ENCODE measurements at places on chromosomes 6 and 20.

DNA sequence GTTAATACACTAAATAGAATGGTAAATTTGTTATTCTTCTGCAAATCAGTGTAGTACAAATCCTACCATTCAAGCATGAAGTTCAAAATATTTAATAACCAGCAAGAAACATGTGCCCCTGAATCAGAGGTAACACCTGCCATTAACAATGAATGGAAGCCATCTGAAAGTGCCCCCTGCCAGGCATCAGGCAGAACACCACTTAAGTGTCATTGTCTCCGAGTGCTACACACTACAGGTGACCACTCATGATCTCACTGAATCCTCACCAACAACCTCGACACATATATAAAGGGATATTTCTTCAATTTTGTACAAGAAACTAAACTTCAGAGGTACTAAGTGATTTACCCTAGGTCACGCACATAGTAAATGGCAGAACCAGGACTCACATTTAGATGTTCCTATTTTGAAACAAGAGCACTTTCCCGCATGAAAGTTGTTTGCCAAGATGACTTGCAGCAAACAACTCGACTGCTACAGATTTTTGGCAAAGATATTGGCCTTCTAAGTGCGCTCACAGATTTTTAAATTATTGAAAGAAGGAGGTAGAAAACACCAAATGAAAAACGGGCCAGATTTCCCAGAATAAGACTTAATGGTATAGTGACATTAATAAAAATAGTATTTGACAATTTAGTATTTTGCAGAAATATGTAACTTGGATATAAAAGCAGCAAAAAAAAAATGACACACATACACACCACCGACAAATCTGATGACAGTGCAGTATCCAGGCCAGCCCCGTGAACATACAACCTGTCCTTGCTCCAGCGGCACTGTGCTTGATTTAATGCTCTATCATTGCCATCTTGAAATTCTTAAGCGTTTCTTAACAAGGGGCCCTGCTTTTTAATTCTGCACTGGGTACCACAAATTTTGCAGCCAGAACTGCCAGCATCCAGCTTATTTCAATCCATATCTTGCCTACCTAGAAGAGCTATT lies 274.5 kb downstream of the ALDH8A1 start:
- H3K27ac ChIP-seq: no peak overlapping the region
- no peaks in the 10 kb centered on the region for H3K36me3 ChIP-seq
- no peaks in the 10 kb centered on the region for H3K27me3 ChIP-seq
- peaks cover 7% of the 10 kb centered on the region for H3K4me1 ChIP-seq

GRCh38 chr20:10637031-10637559 lies 36.7 kb downstream of the JAG1 start:
- H3K27ac ChIP-seq: no peak overlapping the region
- H3K4me3 ChIP-seq: no peak overlapping the region
- no peaks in the 10 kb centered on the region for H3K36me3 ChIP-seq
- DNase-seq: no peak
- peaks cover 7% of the 10 kb centered on the region for H3K4me1 ChIP-seq

GRCh38 chr6:12296255-12296573 lies 6.1 kb downstream of the EDN1 start:
- DNase-seq: no peak
- no peaks in the 10 kb centered on the region for H3K4me1 ChIP-seq
- no peaks in the 10 kb centered on the region for H3K36me3 ChIP-seq
- no peak overlapping the region for H3K27ac ChIP-seq

GRCh38 chr6:74420221-74420620 lies 724.2 kb downstream of the CD109 start:
- no peaks in the 10 kb centered on the region for H3K27me3 ChIP-seq
- no peak overlapping the region for H3K4me3 ChIP-seq
- H3K27ac ChIP-seq: no peak overlapping the region
- H3K36me3 ChIP-seq: no peaks in the 10 kb centered on the region

GRCh38 chr20:3165473-3166337 lies 6.0 kb upstream of the FASTKD5 start:
- peaks cover 22% of the 10 kb centered on the region for H3K27me3 ChIP-seq
- peaks cover 4% of the 10 kb centered on the region for H3K4me1 ChIP-seq
- H3K4me3 ChIP-seq: no peak overlapping the region
- H3K36me3 ChIP-seq: no peaks in the 10 kb centered on the region

DNA sequence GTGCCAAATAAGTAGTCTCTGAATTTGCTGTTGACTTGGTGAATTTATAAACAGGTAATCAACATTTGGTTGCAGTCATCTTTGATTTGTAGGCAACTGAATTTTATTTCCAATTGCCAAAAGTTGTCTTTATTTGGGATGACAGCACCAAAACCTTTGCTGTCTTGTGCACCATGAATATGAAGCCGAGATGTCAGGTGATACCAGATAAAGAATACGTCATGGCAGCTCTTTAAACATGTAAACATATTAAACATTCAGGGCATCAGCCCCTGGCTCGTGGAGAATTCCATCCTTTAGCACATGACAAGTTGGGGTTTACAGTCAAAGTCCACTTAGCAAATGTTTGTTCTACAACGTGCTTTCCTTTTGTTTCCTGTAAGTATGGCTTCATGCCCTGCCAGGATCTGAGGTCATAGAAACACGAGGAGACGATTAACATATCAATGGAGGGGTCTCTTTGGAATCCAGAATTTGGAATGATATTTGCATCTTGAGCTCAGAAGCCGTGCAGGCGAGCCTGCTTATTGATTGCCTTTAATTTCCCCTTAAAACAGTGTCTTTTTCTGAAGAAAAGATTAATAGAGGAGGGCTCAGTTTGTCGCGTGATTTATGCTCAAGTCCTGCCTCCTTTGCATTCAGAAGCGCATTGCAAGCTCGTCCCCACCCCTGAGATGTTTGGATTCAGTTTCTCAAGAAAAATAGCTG lies 170.2 kb upstream of the ZNF217 start:
- no peak for DNase-seq
- peaks cover 15% of the 10 kb centered on the region for H3K4me1 ChIP-seq
- no peak overlapping the region for H3K27ac ChIP-seq
- no peak overlapping the region for H3K4me3 ChIP-seq

GRCh38 chr6:34090935-34091334 lies 55.0 kb downstream of the GRM4 start:
- H3K27me3 ChIP-seq: peaks cover 16% of the 10 kb centered on the region
- no peaks in the 10 kb centered on the region for H3K4me1 ChIP-seq
- H3K36me3 ChIP-seq: no peaks in the 10 kb centered on the region
- no peak overlapping the region for H3K27ac ChIP-seq

GRCh38 chr20:61560361-61560853 lies 308.3 kb downstream of the CDH4 start:
- no peak for DNase-seq
- H3K4me1 ChIP-seq: no peaks in the 10 kb centered on the region
- H3K36me3 ChIP-seq: no peaks in the 10 kb centered on the region
- no peaks in the 10 kb centered on the region for H3K27me3 ChIP-seq

DNA sequence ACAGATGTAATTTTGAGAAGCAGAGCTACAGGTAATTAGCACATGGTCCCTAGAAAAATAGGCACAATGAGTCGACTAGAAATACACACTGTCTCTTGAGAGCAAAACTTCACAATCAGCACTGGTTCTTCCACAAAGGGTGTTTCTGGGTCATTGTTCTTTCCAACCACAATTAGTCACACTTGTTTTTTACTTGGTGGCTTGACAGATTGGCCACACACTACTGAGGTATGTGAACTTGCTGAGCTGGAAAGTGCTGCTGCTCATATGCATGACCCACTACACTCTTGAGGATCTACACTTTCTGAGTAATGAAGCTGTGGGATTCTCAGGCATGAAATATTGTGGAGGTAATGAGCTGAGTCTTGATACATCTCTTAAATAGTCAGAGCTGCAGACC lies 347.7 kb downstream of the BCKDHB start:
- no peak overlapping the region for H3K4me3 ChIP-seq
- H3K36me3 ChIP-seq: no peaks in the 10 kb centered on the region
- no peak for DNase-seq
- no peaks in the 10 kb centered on the region for H3K27me3 ChIP-seq
- no peaks in the 10 kb centered on the region for H3K4me1 ChIP-seq
- no peak overlapping the region for H3K27ac ChIP-seq

GRCh38 chr6:3865463-3865862 lies 16.3 kb downstream of the FAM50B start:
- no peak overlapping the region for H3K4me3 ChIP-seq
- H3K36me3 ChIP-seq: no peaks in the 10 kb centered on the region
- peaks cover 24% of the 10 kb centered on the region for H3K4me1 ChIP-seq
- no peak overlapping the region for H3K27ac ChIP-seq
- peaks cover 6% of the 10 kb centered on the region for H3K27me3 ChIP-seq
- DNase-seq: no peak

GRCh38 chr6:96235927-96236326 lies 220.2 kb downstream of the FUT9 start:
- no peak overlapping the region for H3K27ac ChIP-seq
- H3K27me3 ChIP-seq: no peaks in the 10 kb centered on the region
- H3K4me1 ChIP-seq: no peaks in the 10 kb centered on the region
- no peak for DNase-seq

- H3K27ac ChIP-seq: peak overlapping the region; percentile 89
- H3K27me3 ChIP-seq: no peaks in the 10 kb centered on the region
- peaks cover 61% of the 10 kb centered on the region for H3K4me1 ChIP-seq
- no peak for DNase-seq
- H3K36me3 ChIP-seq: peaks cover 49% of the 10 kb centered on the region
These were observed 33.7 kb downstream of the PKIG start for GRCh38 chr20:44615876-44616603.

DNA sequence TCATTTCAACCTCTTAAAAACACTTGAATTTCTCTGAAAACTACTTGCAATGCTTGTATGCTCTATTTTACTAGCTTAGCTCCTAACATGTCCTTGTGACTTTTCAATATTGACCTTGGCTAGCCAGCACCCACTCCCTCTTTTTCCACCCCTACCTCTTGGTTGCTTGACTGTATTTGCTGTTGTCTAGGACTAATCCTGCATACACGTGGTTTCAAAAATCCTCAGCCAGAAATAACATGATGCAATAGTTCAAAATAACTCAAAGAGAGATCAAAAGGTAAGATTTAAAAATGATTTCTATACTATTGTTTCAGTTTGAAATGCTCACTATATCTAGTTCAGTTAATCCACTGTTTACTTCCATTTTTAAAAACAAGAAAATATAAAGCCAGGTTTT lies 102.3 kb upstream of the TBX18 start:
- H3K4me1 ChIP-seq: no peaks in the 10 kb centered on the region
- no peak for DNase-seq
- H3K27ac ChIP-seq: no peak overlapping the region
- no peaks in the 10 kb centered on the region for H3K27me3 ChIP-seq

- H3K36me3 ChIP-seq: no peaks in the 10 kb centered on the region
- peak; percentile 32 for DNase-seq
- H3K4me1 ChIP-seq: peaks cover 8% of the 10 kb centered on the region
- no peak overlapping the region for H3K27ac ChIP-seq
- no peak overlapping the region for H3K4me3 ChIP-seq
These were observed 1.6 kb upstream of the THBD start for GRCh38 chr20:23050847-23051627.

DNA sequence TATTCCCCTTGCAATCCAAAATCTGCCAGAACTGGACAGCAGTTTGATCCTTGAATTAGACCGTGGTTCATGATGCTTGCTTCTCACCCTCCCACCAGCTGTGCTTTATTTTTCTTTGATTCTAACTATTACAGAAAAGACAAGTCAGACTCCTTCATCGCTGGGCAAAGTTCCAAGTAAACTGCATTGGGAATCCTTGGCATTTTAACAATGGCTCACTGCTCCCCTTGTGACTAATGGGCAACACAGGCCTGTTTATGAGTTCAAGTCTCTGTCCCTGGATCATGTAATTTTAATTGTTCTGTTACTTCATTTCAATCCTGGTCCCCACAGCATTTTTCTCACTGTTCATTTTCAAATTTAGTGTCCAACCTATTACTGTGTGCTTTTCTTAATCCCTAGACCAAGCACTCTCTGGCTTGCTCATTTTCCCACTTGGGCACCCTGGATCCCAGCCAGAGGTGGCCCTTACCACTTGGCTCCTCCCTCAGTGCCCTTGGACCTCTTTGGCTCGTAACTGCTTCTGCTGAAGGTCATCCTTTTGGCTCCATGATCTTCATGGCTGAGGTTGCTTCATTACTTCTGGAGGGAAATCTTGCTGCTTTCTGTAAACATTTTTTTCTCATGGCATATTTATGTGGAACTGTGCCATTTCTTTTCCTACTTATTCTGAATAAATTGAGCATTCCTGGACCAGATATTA lies 32.8 kb downstream of the PSMB9 start:
- peaks cover 4% of the 10 kb centered on the region for H3K4me1 ChIP-seq
- H3K4me3 ChIP-seq: no peak overlapping the region
- no peaks in the 10 kb centered on the region for H3K36me3 ChIP-seq
- peaks cover 19% of the 10 kb centered on the region for H3K27me3 ChIP-seq

DNA sequence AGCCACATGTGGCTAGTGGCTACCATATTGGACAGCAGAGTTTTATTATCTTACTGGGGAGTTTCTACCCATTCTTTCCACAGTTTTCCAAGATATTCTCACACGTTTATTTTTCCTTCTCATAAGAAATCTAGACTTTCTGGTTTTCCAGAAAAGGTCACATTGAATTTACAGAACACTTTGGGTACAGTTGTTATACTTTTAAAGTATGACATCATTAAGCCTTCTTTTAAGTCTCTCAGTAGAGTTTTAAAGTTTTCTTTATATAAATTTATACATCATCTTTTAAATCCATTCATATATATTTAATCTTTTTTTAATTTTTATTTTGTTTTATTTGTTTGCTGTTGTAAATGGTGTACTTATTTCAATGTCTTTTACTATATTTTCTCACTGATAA lies 200.3 kb upstream of the QKI start:
- H3K27me3 ChIP-seq: no peaks in the 10 kb centered on the region
- H3K27ac ChIP-seq: no peak overlapping the region
- no peak for DNase-seq

GRCh38 chr6:3427687-3428085 lies 29.2 kb downstream of the SLC22A23 start:
- no peak overlapping the region for H3K27ac ChIP-seq
- H3K27me3 ChIP-seq: peaks cover 7% of the 10 kb centered on the region
- DNase-seq: no peak
- H3K4me3 ChIP-seq: no peak overlapping the region
- H3K36me3 ChIP-seq: no peaks in the 10 kb centered on the region

GRCh38 chr6:166437661-166438060 lies 54.9 kb upstream of the MPC1 start:
- peaks cover 23% of the 10 kb centered on the region for H3K4me1 ChIP-seq
- H3K36me3 ChIP-seq: no peaks in the 10 kb centered on the region
- no peaks in the 10 kb centered on the region for H3K27me3 ChIP-seq
- no peak overlapping the region for H3K4me3 ChIP-seq

DNA sequence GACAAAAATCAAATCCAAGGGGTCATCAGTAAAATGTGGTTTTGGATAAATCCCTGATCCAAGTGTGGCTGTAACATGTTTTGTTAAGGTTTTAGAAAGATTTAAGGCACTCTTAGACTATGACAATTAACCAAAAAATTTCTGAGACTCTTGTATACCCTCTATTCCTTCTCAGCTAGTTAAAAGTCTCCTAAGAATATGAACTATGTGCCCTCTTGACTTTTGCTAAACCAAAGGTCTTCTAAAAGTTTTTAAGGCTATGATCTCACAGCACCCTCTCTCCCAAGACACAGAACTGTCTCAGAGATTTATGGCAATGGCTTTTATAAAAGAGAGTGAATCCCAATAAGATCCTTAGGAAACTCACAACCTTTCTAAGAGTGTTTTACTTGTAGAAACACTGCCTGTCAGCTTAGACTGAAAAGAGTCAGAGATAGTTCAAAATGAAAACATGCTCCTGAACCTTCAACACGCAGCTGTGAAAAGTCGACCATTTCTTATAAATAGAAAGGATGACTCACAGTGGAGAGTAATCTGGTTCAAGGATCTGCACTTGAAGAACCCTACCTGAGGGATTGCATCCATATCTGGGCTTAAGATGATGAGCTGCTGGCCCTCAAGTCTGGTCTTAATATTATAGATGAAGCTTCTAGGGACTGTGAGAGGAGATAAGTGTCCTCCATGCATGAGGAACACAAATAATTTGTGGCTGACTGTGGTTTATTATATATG lies 388.4 kb upstream of the GJE1 start:
- DNase-seq: no peak
- H3K4me1 ChIP-seq: no peaks in the 10 kb centered on the region
- H3K27me3 ChIP-seq: no peaks in the 10 kb centered on the region
- H3K4me3 ChIP-seq: no peak overlapping the region
- no peak overlapping the region for H3K27ac ChIP-seq
